AG10803 (cell line): ENCODE measurements at places on chromosomes 1 and 21.
A peak's percentile ranks its signal among the peaks of the same experiment; 100 is the strongest.

- DNase-seq = no peak
These were observed 330.9 kb downstream of the PTPRU start for GRCh38 chr1:29567257-29567656.

GRCh38 chr1:247557926-247558674, 9.2 kb downstream of the GCSAML start:
- peak; percentile 11 for DNase-seq

GRCh38 chr1:38444770-38445442, 398.3 kb upstream of the POU3F1 start:
- no peak for DNase-seq

DNA sequence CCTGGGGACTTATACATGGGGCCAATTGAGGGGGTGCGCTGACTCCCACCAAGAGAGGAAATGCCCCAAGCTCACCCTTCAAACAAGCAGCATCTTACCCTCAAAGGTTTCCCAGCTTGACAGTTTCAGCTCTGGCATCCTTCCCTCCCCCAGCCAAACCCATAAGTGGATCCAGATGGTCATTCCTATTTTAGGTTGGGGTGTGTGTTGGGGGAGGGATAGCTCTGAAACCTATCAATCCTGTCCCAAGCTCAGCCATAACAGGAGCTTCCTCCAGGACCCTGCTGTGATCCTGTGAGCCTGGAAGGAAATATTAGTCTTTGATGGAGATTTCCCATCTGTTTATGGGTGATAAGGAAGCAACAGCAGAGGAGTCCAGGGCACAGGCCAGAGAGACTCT, 3.4 kb upstream of the TMEM222 start:
- DNase-seq = peak; percentile 81

GRCh38 chr1:187961895-187962294, 1133.1 kb downstream of the PLA2G4A start:
- no peak for DNase-seq

- peak; percentile 66 for DNase-seq
These were observed 21.2 kb downstream of the ARID1A start for GRCh38 chr1:26717017-26717491.

DNA sequence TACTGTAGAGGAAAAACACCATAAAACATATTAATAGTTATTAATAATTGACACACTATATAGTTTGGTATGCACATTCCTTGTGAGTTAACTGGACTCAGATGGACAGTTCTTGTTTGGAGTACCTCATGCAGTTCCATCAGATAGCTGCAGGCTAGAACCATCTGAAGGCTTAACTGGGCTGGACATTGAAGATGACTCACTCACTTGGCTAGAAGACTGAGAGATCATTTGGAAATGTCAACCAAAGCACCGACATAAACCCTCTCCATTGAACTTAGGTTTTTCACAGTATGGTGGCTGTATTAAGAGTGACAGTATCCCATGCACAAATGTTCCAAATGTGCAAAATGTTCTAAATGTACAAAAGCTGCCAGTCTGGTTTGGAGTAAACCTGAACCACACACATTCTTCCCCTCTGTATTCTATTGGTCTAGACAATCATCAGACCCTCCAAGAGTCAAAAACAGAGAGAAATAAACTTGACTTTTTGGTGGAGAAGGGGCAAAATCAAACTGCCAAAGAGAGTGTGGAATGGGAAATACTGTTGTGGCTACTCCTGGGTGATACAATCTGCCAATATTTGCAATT, 708.4 kb downstream of the KCNT2 start:
- DNase-seq = peak; percentile 1

DNA sequence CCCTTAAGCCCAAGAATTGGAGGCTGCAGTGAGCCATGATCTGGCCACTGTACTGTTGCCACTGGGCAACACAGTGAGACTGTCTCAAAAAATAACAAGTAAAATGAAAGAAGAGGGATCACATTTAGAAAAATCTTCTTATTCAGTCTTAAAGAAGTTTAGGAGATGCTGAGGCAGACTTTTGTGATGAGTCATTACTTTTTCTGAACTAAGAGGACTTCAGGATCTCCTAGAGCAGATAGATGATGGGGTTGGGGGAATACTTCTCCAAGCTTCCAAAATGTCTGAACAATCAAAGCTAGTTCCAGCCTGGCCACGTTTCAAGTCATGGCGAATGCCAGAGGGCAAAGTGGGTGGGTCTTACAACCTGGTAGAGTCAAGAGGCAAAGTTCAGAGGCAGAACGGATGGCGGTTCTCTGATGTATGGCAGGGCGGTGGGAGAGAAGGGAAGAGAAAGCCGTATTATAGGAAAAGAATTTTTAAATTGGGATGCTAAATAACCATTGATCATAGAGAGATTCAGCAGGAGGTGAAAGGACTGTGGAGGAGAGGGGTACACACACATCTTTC, 2.1 kb upstream of the CIART start:
- DNase-seq = no peak

- DNase-seq = no peak
These were observed 169.8 kb upstream of the CXADR start for GRCh38 chr21:17343055-17343454.

GRCh38 chr1:173410133-173410793, 66.9 kb upstream of the PRDX6 start:
- DNase-seq = no peak

GRCh38 chr1:204079608-204079999, 6.7 kb downstream of the SOX13 start:
- DNase-seq = no peak

DNA sequence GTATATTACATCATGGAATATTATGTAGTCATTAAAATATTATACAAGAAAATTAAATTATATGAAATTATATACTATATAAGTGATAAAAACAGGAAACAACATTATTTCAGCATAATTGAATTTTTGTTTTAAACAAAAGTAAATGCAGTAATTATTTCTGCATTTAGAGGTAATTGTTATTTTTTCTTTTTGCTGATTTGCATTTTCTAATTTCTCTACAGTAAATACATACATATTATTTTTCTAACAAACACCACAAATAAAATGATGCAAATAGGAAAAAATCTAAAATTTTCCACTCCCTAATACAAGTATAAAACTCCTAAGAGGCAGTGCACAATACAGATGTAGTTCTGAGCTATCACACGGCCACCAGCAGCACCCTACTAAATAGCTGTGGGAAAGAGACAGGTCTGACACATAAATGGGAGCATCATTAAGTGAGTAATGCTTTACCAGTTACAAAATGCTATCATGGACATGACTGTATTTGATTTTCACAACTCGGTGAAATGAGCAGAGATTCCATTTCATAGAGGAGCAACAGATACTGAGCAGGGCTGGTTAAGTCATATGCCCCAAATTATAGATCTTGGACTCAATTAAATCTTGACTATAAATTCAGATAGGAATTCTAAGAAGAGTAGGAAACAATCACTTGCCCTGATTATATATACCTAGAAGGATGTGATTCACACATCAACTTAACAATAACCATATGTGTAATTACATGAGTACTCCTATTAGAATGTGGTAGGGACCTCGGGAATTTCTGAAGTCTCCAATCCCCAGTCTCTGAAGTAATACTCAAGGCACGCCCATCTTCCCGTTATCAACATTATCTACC, 49.0 kb downstream of the NRIP1 start:
- peak; percentile 96 for DNase-seq

GRCh38 chr1:214976665-214977064, 105.9 kb upstream of the KCNK2 start:
- DNase-seq = no peak

DNA sequence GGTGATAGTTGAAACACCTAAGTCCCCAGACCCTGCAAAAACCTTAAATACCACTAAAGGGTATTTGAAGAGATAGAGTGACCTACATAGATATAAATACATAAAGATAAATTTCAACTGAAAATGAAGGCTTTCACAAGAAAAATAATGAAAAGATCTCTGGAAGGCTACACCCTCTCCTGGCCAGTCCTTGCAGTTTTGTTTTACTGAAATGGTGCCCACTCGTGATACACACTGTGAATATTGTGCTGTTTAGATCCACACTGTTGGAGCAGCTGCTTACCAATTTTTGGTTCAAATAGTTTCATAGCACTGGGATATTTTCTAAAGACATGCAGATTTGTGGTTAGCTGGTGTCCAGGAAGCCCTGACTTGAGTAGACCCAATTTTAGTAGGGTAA, 31.5 kb upstream of the RNF187 start:
- DNase-seq = no peak

GRCh38 chr1:115755456-115756370, 12.8 kb downstream of the CASQ2 start:
- no peak for DNase-seq

GRCh38 chr1:83905315-83905907, 93.5 kb downstream of the TTLL7 start:
- peak; percentile 13 for DNase-seq

GRCh38 chr21:41660748-41661147, 106.1 kb downstream of the RIPK4 start:
- DNase-seq = no peak

DNA sequence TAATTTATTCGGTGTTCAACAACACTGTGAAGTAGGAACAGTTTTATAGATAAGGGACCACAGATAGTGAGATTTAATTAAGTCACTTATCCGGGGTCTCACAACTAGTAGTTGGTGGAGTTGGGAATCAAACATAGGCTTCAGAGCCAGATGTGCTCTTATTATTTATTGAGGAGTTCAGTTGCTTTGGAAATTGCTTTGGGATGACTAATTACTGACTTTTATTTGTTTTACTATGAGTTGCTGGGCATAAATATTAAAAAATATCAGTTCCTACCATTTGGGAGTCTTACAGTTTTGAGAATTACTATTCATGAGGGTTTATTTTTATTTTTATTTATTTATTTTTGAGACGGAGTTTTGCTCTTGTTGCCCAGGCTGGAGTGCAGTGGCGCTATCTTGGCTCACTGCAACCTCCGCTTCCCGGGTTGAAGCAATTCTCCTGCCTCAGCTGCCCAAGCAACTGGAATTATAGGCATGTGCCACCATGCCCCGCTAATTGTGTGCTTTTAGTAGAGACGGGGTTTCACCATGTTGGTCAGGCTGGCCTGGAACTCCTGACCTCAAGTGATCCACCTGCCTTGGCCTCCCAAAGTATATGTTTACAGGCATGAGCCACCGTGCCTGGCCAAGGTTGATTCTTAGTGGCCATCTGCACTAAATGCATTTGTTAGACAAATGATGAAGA, 27.7 kb downstream of the THRAP3 start:
- DNase-seq = no peak

GRCh38 chr1:26981146-26981846, 12.2 kb upstream of the TRNP1 start:
- DNase-seq = no peak
